ENCODE measurements at places on chromosomes 1 and 21. TPM values are rescaled to one million over a fixed set of nuclear protein-coding genes. Genes with fewer than 3 reads are reported as not detected.

Gene LAD1
- 0.54 TPM for total RNA-seq

Gene IL23R
- 1.4 TPM for total RNA-seq

DNA sequence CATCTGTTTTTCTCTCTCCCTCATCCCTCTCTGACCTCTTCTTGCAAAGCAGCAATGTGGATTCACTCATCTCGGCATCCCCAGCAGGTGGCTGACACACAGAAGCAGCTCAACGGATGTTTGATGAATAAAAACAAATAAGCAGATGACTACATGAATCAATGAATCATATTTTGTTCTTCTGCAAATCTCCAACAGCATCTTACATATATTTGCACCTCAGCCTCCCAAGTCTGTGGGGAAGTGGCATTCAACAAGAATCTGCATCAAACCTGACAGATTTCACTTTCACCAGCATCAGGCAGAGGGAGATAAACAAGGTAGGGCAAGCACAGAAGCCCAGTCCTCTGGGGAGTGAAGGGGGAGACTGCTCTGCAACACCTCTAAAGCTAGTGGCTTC, 34.0 kb downstream of the CAPN8 start:
- H3K27ac ChIP-seq: no peak overlapping the region
- no peak for DNase-seq
- H3K4me1 ChIP-seq: no peaks in the 10 kb centered on the region
- no peaks in the 10 kb centered on the region for H3K27me3 ChIP-seq

- H3K27me3 ChIP-seq: no peaks in the 10 kb centered on the region
- peaks cover 5% of the 10 kb centered on the region for H3K4me1 ChIP-seq
- peak overlapping the region; percentile 99 for H3K27ac ChIP-seq
These were observed 7.6 kb downstream of the RNU1-2 start for GRCh38 chr1:16903458-16903796.

Data from adrenal gland (tissue), 19 donors.